Tongue (tissue), 3 donors: ENCODE measurements at places on chromosomes 6 and 20. TPM values are rescaled to one million over a fixed set of nuclear protein-coding genes. Genes with fewer than 3 reads are reported as not detected.

Gene MCCD1
- not detected for total RNA-seq

Gene ARMH2
- total RNA-seq: not detected

Gene FAM209B
- not detected for total RNA-seq

Gene MUC21
- 6.9 TPM for total RNA-seq

Gene C6orf58
- total RNA-seq: not detected

Gene EMILIN3
- 68.9 TPM for total RNA-seq

Gene ZNF451
- 94.6 TPM for total RNA-seq

Gene CCM2L
- 9.7 TPM for total RNA-seq

Gene EGFL8
- 31.3 TPM for total RNA-seq

Gene CLVS2
- 0.10 TPM for total RNA-seq

- DNase-seq: no peak
These were observed 71.7 kb downstream of the HIVEP1 start for GRCh38 chr6:12083763-12084162.

GRCh38 chr6:63426844-63427243, 107.1 kb upstream of the LGSN start:
- DNase-seq: no peak

- no peak for DNase-seq
These were observed 21.1 kb downstream of the PDRG1 start for GRCh38 chr20:31930779-31931178.

DNA sequence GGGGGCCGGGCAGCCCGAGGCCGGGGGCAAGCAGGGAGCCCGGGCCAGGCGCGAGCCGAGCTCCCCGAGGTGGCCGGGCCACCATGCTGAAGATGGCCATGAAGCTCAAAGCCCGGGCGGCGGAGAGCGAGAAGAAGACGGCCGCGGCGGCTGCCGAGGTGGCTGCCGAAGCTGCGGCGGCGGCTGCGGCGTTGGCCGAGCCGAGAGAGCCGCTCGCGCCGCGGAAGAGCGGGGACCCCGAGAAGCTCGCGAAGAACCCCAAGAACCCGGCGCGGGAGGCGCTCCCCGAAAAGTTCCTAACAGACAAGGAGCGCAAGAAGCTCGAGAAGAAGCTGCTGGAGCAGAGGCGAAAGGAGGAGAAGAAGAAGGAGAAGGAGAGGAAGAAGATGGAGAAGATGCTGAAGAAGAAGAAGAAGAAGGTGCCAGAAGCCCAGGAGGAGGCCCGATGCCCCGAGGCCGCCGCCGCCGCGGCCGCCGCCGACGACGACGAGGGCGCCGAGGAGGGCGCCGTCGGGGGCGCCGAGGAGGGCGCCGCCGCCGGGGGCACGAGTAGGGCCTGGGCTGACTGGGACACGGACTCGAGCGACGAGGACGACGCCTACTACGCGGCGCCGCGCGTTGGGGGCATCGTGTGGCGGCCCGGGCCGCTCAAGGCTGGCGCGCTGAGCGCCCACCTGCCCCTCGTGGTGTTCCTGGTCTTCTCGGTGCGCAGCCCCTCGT, 37.4 kb downstream of the GNAS start:
- DNase-seq: no peak

DNA sequence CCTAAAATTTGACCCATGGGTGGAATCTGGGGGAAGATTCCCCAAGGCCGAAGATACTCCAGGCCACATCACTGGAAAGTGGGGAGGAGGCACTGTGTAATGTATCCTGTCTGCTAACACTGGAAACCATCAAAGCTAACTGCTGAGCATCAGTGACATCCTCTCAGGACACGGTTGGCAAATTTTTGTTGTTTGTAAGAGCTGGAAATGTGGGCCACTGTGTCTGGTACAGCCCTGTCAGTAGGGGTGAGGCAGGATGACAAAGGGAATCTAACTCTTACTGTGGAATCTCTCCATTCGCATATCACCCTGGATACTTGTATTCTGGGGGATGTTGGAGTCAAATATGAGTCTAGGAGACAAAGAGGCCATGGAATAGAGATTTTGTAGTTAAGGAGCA, 17.0 kb upstream of the CLPSL2 start:
- DNase-seq: no peak

- DNase-seq: no peak
These were observed 54.8 kb upstream of the TFAP2D start for GRCh38 chr6:50658561-50658960.

GRCh38 chr6:16271428-16271827, 33.0 kb downstream of the GMPR start:
- no peak for DNase-seq

DNA sequence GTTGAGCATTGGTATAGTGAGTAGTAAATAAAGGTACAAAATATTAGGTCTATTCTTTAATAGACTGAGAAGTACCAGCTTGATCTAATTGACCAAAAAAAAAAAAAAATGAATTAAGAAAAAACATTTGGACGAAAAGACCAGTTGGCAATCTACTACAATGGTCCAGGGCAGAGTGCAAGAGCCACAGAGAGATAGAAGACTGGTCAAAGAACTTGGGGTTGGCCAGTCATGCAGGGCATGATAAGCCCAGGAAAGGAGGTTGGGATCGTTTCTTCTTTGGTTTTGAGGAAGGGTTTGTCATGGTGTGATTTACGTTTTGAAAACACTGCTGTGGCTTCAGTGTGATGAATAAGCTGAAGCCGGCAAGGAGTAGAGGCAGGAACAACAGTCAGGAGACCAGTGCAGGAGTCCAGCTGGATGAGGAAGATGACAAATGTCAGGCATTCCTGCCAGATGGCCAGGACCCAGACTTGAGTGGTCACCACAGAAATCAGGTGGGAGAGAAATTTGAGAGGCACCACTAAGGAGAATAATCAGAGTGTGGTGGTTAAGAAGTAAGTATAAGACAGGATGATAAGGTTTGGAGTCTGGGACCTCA, 14.0 kb downstream of the SMLR1 start:
- no peak for DNase-seq

DNA sequence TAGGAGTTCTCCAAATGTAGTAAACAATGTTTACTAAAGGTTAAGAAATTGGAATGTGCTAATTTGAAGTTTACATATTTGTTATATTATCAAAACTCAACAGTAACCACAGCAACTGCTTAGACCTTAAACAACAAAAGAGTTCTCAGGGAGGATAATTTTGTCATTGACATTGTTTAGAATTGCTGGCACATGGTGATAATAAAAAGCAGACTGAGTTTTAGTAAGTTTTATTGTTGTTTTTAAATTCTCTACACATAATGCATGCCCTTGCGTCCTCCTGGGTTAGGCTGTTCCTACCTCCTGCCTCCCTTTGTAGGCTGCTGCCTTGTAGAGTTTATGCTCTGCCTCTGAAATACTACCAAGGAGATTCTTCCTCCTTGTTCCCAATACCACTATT, 28.7 kb downstream of the LAMA4 start:
- no peak for DNase-seq

DNA sequence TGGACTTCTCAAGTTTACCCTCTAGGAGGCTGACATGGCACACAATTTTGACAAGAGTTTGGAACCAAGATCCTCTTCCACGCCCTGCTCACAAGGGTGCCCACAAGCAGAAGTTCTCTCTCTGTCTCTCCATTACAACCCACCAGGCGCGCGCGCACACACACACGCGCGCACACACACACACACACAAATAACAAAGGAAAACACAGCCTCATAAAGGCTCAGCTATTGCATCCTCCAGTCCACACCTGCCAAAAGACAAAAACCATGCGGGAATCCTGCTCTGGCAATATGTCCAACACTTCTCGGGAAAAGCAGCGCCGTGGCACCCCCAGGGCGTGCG, 870 bp downstream of the PAK5 start:
- DNase-seq: peak; percentile 10

DNA sequence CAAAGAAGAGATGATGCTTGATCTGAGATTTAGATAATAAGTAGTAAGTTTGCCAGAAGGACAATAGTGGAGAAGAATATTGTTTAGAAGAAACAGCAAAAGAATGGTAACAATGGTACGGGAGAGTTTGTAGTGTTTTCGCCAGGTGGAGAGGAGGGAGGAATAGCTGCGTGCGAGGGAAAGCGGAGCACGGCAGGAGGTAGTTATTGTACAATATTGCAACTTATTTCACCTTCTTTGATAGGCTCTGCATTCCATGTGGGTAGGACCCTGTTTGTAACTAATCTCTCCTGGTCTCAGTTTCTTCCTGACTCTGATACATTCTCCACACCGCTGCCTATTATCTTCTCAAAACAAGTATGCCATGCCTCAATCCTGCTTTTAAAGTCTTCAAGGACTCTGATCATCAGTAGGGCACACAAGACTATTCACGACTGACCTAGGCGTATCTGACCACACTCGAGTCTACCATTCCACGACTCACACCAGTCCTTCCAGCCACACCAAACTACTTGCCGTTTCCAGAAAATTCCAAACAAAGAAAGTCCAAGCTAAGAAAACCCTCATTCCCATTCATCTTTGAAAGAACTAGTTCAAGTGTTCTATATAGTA, 1.1 kb downstream of the PPIL4 start:
- DNase-seq: no peak

- peak; percentile 95 for DNase-seq
These were observed 11.3 kb downstream of the STMN3 start for GRCh38 chr20:63641792-63642523.

DNA sequence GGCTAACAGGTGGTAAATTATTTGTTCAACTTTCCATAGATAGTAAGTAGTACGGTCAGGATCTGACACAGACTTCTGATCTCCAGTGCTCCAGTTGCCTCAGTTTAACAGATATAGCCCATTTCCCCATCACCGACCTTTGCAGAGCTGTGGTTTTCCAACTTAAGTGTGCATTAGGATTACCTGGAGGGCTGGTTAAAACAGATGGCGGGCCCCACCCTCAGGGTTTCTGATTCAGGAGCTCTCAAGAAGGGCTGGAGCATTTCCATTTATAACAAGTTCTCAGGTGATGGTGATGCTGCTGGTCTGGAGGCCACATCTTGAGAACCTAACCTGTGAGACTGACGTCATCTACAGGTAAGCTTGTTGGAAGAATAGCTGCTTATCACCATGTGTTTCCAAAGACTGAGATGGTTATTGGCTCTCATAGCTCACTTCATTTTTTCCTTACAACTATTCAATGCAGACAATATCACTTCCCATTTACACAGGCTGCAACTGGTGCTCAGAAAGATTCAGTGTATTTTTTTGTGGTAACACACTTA, 360.1 kb upstream of the CHD6 start:
- DNase-seq: no peak

DNA sequence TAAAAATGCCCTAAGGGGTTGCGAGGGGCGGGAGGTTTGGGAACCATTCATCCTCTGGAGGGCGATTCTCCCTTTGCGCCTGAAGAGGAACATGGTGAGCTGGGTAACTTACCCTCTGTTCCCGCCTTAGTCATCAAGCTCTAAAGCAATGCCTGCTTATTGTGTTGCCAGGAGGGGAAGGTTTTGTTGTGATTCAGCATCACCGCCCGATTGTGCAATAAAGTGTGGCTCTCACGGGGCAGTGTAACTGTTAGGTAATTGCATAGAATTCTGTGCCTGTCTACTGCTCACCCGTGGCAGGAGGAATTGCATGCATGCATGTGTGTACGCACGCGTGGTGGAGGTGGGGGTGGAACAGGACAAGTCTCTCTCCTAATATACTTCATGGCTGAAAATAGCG, 95.5 kb upstream of the AGPAT4 start:
- DNase-seq: no peak

DNA sequence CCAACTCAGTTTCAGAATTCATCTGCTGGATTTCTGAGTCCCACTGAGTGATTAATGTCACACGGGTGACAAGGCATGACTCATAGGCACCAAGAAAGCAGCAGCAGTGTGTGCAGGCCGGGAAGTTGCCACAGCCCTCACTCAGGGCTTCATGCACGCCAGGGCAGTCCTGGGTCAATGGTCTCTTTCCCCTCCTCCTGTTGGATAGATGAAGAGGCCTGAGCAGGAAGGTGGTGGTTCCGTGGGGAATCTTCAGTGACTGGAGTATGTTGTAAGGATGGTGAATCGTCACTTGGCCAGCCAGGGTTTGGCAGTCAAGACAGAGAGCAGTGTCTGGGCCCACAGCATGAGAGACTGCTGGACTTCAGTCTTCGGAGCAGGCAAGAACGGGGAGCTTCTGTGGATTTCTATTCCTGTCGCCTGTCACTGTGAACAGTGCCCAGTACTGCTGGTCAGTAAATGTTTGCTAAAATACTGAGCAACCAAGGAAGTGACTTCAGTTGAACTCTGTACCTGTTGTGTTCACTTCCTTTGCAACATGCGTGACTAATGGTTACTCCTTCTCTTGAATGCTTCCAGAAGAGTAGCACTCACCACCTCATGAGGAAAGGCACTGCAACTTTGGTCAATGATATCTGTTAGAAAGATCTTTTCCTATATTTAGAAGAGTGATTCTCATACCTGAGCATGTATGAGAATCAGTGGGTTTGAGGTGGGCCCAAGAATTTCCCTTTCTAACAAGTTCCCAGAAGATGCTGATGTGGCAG, 62.0 kb upstream of the CD93 start:
- no peak for DNase-seq

DNA sequence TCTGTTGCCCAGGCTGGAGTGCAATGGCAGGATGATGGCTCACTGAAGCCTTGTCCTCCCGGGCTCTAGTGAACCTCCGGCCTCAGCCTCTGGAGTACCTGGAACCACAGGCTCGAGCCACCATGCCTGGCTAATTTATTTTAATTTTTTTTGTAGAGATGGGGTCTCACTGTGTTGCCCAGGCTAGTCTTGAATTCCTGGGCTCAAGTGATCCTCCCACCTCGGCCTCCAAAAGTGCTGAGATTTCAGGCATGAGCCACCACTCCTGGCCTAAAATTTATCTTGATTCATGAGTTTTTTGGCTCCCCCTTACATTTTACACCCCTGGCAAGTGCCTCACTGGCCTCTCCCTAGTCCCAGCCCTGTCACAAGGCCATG, 2.5 kb upstream of the SLC29A1 start:
- DNase-seq: no peak

GRCh38 chr20:21513181-21513663, 642 bp downstream of the NKX2-2 start:
- DNase-seq: no peak

DNA sequence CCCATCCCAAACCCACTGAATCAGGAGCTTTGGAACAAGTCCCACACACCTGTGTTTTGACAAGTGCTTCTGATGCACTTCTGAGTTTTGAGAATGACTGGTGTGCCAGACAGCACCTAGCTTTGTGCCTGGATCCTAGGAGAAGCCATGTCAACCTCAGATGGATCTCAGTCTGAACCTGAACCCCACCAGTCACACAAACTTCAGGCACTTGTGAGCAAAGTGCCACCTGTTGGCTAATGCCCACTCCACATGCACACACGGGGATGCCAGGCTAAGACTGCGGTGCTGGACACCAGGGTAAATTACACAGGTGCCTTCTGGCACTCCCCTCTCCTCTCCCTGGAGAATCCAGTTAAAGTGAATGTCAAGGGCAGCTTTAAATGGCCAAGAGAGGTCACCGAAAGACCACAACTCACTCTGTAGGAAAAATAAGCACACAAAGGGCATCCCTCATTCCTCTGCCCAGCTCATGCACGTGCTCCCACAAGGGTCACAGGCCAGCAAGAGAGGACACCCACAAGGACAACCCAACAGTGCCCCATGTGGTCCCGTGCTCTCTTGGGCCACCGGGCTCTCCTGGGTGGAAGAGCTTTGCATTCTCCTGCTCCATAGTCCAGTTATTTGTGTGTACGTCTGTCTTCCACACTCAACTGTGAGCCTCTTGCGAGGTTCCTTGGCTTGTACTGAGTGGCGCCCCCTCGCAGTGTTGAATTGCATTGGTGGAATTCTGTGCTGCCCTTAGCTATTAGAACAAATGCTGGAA, 45.6 kb downstream of the TAF8 start:
- no peak for DNase-seq
